ENCODE measurements at places on chromosomes 3 and 15.

DNA sequence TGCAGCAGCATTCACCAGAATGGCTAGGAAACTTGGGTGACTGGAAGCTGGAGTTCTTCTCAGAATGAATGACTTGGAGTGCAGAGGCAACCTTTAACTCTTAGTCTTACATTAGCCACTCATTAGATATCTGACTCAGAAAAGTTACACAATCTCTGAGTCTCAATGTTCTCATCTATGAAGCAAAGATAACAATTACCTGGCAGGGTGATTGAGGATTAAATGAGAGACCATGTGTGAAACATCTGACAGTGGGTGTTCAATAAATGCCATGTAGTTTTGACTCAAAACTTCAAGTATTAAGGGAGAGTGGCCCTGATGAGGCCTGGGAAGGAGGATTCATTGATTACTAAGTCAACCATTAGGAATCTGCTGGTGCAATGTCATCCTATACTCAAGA lies 48.3 kb downstream of the MRPL3 start:
- DNase-seq = no peak

GRCh38 chr15:89455535-89455934 lies 40.8 kb downstream of the RHCG start:
- no peak for DNase-seq

DNA sequence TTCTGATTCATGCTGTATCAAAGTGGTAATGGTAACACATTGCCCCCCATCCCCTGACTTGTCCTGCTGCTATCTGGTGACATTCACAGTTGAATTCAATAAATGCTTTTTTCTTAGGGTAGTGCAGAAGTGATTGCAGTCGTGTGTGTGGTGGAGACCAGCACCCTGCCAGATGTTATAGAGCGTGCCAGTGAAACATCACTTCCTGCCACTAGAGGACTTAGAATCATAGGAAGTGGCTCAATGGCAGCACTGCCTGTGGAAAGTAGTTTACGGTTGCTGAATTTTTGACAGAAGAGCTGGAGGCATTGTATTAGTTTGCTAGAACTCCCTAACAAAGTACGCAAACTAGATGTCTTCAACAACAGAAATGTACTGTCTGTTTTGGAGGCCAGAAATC lies 37.4 kb upstream of the P2RY12 start:
- peak; percentile 15 for DNase-seq

GRCh38 chr3:12288182-12289129 lies at the start of gene PPARG:
TSS of gene PPARG (plus strand) at chr3:12289070. CDS start at chr3:12379712, 90,642 bp downstream.
- DNase-seq = no peak

- DNase-seq = no peak
These were observed 153.0 kb upstream of the SMAD3 start for GRCh38 chr15:66912441-66912840.

DNA sequence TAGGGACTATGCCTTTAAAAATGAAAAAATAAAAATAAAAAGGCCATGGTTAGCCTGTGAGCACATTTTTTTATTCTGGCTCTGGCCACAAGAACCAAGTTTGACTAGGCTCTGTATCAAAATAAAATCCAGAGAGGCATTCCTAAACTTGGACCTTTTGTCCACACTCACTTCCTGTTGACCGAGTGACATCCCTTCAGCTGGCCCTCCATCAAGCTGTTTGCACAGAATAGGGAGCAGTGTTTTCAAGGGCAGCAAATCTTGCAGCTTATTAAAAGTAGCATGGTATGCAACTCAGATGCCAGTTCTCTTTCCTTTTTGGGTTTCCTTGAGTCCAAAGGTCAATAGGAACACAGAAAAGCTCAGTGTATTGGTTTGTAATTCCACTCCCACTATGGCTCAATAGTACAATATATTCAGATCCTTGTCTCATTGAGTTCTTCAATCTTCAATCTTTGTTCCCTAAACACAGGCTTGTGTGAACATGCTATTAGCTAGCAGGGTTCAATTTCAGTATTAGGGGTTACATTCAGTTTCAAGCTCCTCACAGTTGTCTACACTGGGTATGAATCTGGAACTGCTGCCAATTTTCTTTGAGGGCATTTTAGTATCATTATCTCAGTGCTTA lies 244.5 kb downstream of the RBMS3 start:
- no peak for DNase-seq

GRCh38 chr3:114706591-114707232 lies 412.9 kb downstream of the TIGIT start:
- DNase-seq = no peak

DNA sequence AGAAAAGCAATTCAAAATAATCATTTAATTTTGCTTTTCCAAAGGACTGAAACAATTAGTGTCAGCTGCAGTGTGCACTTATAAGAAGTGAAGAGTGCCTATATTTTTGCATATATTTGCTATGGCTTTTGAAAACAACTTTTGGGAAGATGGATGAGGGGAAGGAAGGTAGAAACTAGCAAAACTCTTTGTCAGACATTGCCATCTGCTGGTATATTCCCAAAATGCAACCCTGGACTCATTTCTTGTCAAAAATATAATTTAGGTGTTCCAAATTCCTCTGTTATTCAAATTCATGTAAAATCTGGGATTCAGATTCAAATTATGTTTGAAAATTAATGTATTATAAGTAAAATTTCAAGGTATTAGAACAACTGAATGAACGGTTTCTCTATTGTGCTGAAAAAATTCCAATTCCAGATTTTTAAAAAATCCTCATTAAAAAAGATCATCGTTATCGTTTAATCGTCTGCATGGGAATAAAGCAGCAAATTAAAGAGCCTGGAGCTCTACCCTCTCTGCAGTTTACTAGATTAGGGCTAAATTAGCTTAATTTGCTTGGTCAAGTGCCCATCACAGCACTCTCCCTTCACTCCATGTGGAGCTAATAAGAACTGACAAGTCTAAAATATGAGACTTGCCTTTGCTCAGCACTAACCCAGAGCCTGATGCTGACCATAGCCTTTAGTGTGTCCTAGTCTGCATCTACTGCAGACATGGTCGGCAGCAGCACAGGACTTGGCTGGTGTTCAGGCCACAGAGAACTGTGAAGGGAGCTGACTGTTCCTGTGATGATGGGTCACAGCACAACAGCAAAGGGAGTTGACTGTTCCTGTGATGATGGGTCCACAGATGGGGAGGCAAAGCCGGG lies 67.9 kb upstream of the MITF start:
- no peak for DNase-seq

GRCh38 chr3:42656680-42657610 lies 3.4 kb downstream of the ZBTB47 start:
- DNase-seq = no peak

DNA sequence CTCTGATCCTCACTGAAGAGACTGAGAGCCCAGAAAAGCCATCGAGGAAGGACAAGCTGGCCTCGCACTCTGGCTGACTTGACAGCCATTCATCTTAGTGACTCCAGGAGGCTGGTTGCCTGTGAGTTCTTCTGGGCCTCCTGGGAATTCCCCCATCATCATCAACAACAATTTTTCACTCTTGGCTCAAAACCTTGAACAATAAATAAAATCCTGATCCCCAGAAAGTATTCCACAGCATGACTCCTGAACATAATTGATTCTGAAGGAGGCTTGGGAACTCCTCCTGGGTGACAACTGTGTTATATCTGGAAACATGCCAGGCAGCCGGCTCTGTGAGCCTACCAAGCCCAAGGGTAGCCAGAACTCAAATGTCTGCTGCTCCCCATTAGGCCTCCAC lies 188.6 kb downstream of the SHQ1 start:
- DNase-seq = no peak

DNA sequence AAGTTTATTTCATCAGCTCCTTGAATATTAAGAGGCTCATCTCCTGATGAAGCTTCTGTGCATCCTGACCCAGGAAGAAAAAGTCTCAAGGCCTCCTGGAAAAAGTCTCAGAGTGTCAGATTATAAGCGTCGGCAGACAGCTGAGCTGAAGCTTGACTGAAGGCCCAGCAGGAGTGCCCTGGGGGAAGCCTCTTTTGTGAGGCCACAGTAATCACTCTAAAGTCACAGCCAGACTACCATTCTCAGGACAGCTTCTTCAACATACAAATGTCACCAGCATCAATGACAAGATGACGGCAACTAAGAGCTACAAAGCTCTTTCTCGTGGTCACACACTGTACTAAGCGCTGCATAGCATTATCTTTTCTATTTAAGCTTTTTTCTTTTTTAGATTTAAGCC lies 72.7 kb upstream of the LRRN1 start:
- no peak for DNase-seq

DNA sequence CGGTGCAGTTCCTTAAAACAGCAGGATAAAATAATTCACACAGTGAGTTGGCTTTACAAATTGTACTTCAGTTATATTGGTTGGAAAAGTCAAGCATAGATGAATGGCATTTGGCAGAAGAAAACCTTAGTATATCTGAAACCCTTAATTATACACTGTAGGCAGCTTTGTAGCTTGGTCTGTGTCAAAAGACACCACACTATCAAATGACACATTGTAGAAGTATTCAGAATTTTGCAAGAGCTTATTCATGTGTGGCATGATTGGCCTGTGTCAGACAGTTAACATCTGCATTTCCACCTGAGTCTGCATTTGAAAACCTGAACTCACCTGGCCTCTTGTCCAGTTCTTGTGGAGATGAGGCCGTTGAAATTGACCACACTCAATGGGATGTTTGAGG lies 13.8 kb downstream of the TMEM266 start:
- no peak for DNase-seq

DNA sequence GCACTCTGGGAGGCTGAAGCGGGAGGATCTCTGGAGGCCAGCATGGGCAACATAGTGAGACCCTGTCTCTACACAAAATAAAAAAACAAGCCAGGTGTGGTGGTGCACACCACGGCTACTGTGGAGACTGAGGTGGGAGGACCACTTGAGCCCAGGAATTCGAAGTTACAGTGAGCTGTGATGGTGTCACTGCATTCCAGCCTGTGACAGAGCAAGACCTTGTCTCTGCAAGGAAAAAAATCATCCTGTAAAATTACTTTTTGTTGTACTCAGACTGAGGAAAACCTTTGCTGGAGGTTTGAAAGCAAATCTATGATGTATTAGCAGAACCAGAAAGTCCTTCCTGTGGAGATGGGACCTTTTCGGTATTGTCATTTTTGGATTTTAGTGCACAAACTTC lies 63.3 kb downstream of the ATP1B3 start:
- no peak for DNase-seq

GRCh38 chr3:94609908-94610307 lies 547.0 kb downstream of the NSUN3 start:
- no peak for DNase-seq

- no peak for DNase-seq
These were observed 50.2 kb downstream of the CHP1 start for GRCh38 chr15:41281236-41281635.

GRCh38 chr3:55060896-55061719 lies 133.2 kb upstream of the LRTM1 start:
- DNase-seq = no peak

DNA sequence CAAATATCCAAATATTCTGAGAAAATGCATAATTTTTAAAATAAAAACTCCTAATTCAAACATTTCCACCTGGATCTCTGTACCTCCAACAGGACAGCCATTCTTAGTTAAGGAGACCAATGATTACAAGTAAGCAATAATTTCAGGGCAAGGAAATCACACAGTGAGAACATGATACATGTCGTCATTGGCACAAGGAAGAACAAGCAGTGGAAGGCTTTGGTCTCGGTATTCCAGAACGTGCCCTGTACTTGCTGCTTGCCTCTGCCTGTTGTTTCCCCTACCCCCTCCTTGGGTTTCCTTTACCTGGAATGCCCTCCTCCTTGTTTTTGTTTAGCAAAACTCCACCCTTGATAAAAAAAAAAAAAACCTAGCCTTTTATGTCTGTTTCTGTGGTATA lies 72.8 kb downstream of the PPM1L start:
- no peak for DNase-seq

DNA sequence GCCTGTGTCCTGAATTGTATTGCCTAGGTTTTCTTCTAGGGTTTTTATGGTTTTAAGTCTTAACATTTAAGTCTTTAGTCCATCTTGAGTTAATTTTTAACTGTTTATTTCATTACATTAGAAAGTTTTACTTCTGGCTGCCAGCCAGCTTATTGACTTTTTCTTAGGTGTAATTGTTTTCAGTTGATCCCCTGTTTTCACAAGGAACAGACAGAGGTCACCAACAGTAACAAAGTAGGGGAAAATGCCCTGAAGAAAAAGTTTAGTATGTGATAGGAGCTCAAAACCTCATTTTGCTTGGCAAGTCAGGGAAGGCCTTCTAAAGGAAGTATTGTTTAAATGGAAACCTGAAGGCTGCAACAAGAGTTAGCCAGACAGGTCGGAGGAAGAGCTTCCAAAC lies 10.4 kb downstream of the WDR48 start:
- no peak for DNase-seq

DNA sequence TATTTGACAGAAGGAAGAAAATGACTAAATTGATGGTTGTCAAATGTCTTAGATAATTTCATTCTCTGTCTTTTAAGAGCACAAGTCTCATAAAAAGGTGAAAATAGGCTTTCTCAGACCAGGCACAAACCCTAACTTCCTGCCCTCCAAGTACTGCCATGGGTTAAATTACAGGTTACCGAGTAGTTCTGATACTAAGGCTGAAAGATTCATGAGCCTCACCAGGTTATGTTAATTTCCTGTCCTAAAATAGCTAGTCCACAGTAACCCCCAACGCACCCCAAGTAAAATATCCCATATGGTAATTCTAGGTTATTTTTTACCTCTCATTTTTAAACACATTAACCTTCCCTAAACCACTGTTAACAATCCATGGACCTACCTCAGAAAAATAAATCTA lies 42.0 kb downstream of the GSK3B start:
- no peak for DNase-seq

DNA sequence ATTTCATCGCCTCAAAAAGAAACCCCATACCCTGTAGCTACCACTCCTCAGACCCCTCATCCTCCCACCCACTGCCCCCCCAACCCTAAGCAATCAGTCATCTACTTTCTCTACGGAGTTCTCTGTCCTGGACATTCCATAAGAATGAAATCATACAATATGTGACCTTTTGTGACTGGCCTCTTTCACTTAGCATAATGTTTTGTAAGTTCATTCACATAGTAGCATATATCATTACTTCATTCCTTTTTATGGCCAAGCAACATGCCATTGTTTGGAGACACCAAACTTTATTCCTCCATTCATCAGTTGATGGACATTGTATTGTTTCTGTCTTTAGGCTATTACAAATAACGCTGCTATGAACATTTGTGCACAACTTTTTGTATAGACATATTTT lies 64.2 kb downstream of the TNIK start:
- no peak for DNase-seq

DNA sequence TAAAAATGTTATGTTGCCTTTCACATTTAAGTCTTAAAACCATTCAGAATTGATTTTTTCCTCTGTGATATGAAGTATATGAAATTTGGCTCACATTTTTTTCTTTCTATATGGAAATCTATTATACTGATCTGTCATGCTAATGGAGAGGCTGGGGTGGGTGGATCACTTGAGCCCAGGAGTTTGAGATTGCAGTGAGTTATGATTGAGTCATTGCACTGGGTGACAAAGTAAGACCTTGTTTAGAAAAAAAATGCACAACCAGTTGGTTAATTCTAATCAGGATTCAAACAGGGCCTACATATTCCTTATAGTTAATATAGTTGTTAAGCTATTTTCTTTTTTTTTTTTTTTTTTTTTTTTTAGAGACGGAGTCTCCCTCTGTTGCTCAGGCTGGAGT lies 230.5 kb downstream of the MFSD1 start:
- no peak for DNase-seq

Data from T-helper 2 cell (primary cell).